ENCODE measurements at places on chromosomes 12 and 14. TPM values are rescaled to one million over a fixed set of nuclear protein-coding genes. Genes with fewer than 3 reads are reported as not detected.

Gene TAS2R9
- total RNA-seq: not detected

Gene ATP5MC2
- 230 TPM for total RNA-seq

Gene AMDHD1
- total RNA-seq: not detected

Gene ANKRD52
- total RNA-seq: 6.0 TPM

Gene PMCH
- total RNA-seq: not detected

Gene FBLN5
- total RNA-seq: 0.16 TPM

Gene PDE3A
- 0.03 TPM for total RNA-seq

Gene STAB2
- not detected for total RNA-seq

Gene KLRK1
- total RNA-seq: not detected

Gene TAS2R19
- not detected for total RNA-seq

Gene CCDC38
- 0.12 TPM for total RNA-seq

Gene KRT73
- total RNA-seq: not detected

Gene TTC9
- not detected for total RNA-seq

Gene CLEC7A
- total RNA-seq: not detected

Gene SEL1L
- 16.9 TPM for total RNA-seq

Gene KRT72
- total RNA-seq: not detected

Gene ZC2HC1C
- 0.99 TPM for total RNA-seq

Gene CEBPE
- total RNA-seq: not detected

Gene GPRC5D
- not detected for total RNA-seq

Gene OASL
- total RNA-seq: 51.1 TPM

Gene UNC119B
- total RNA-seq: 43.8 TPM

Gene KRT71
- total RNA-seq: not detected

Gene KIF5A
- total RNA-seq: not detected

Gene TAS2R13
- total RNA-seq: not detected

Gene ARID2
- 8.8 TPM for total RNA-seq

Gene JDP2
- 78.4 TPM for total RNA-seq

Gene GLS2
- 1.5 TPM for total RNA-seq

Gene ASCL1
- not detected for total RNA-seq

Gene GNG2
- 6.9 TPM for total RNA-seq

Gene RERGL
- not detected for total RNA-seq

Gene PRDM4
- total RNA-seq: 14.6 TPM

Gene SLC15A4
- 20.9 TPM for total RNA-seq

Gene REP15
- total RNA-seq: 1.2 TPM

Gene CCDC184
- total RNA-seq: not detected

Gene DHH
- not detected for total RNA-seq

Gene FOXN4
- total RNA-seq: not detected

Gene PRIMA1
- total RNA-seq: not detected

Measured in MG63 (cell line).